ENCODE measurements at places on chromosomes 16 and 17. TPM values are rescaled to one million over a fixed set of nuclear protein-coding genes. Genes with fewer than 3 reads are reported as not detected.

Gene PARD6A
- polyA plus RNA-seq: 3.4 TPM

Gene TMEM235
- not detected for polyA plus RNA-seq

Gene KRTAP1-5
- not detected for polyA plus RNA-seq

Gene HOXB4
- polyA plus RNA-seq: 1.1 TPM

Gene APOH
- not detected for polyA plus RNA-seq

Gene RUSF1
- polyA plus RNA-seq: 45.4 TPM

Gene TMEM220
- polyA plus RNA-seq: 5.2 TPM

Gene PDK2
- 24.3 TPM for polyA plus RNA-seq

Gene CACNG3
- not detected for polyA plus RNA-seq

Measured in adipose tissue (tissue), 3 donors.